ENCODE measurements at places on chromosomes 11 and 22.

GRCh38 chr11:125174686-125175085, 10.1 kb downstream of the PKNOX2 start:
- no peak for DNase-seq

DNA sequence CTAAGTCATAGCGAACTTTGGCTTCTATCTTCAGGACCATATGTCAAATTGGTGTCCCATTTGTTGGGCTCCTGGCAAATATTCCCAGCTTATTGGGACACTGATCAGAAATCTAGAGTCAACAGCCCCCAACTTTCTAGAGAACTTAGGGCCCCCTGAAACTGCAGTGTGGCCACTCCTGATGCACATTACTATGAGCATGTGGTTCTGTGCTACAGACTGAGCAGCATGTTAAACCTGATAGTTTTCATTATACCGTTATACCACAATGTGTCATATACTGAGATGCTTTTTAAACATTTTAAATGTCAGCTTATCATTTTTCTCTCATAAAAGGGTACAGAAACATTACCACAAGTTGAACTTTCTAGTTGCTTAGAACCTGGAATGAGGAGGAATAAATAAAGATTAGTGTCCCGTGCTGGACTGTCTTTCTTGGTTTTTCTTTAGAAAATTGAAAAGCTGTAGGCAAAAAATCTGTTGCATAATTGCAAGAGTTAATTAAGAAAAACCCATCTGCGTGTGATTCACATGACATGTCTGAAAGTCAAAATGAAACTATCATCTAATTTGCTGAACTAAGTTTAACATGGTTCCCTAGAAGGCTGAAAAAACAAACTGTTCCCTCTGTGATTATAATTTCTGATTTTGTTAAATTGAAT, 16.4 kb upstream of the CTSC start:
- no peak for DNase-seq

DNA sequence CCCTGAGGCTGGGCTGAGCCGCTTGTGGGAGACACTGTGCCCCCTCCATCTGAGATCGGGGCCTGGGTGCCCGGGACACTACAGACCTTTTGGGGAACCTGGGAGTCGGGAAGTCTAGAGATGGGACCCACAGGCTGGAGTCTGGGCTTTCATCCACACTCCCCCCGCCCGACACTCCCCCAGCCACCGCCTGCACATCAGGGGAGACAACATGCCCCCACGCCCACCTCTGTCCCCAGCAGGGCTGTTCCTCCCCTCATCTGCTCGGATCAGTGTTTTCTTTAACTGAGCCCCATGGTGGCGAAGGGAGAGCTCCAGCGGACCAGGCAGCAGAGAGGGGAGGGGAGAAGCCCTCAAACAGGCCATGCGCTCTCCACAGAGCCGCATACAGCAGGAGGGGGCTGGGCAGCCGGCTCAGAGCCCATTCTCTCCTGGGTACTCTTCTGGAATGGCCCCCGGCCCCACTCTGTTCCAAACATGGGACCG, 174.7 kb downstream of the IGLL1 start:
- DNase-seq = no peak

DNA sequence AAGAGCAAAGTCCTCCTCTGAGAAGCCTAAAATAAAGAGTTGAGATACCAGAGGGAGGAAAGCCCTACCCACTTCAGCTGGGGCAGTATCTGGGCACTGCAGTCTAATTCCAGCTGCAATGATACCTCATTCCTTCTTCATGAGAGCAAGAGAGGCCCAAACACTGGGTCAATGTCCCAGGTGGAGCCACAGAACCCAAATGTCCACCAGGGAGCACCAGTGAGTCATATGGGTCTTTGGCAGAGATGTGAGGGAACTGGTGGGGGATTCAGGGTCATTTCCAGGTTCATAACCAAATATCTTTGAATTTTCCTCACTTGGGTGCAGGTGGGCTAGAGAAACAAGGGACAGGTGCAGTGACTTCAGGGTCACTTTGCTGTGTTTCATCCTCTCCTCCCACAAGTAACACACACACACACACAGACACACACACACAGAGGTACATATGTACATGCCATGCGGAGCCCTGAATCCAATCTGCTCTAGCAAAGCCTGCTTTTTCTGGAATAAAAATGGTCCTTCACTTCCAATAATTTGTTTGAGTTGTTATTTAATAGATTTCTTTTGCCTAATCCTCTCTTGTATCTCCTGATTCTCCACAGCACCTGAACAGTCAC, 585.4 kb downstream of the SOX6 start:
- peak; percentile 13 for DNase-seq

GRCh38 chr11:94245121-94245520, 59.3 kb upstream of the IZUMO1R start:
- no peak for DNase-seq

DNA sequence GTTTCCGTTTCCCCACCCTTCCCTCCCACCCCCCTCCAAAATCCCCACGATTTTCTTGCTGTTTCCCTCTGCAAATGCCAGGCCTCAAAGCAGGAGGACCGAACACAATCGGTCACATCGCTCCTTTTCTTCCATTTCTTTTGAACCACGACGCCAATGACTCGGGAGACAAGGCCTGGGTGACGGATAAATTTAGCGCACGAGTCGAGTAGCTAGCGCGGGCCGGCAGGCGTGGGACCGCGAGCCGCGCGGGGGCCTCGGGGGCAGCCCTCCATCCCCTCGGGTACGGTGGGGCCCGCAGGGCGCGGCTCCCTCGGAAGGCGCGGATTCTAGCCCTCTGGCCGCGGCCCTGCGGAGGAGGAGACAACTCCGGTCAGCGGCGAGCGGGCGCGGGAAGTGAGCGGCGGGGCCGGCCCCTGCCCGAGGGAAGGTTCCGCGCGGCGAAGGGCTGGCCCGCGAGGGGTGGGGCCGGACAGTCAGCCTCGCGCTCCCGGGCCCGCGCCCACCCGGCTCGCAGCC, 414 bp downstream of the JOSD1 start:
- no peak for DNase-seq

GRCh38 chr11:83706566-83706965, 420.4 kb upstream of the CCDC90B start:
- DNase-seq = no peak

DNA sequence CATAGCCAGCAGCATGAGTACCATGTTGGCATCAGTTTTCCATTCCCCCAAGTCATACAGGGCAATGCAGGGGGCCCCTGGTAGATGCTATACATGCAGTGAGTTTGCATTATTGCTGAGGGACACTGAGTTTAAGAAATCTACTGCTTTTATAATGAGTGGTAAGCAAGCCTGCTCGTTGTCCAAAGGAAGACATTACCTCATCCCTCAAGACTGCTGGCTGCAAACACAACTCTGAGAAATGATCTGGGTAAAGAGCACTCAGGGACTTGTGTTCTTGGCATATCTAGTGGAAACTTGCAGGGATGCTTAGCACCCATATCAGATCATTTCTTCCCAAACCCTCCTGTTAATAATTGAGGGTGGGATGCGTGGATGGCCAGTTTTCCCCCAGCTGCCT, 77.9 kb downstream of the CWC15 start:
- DNase-seq = no peak

DNA sequence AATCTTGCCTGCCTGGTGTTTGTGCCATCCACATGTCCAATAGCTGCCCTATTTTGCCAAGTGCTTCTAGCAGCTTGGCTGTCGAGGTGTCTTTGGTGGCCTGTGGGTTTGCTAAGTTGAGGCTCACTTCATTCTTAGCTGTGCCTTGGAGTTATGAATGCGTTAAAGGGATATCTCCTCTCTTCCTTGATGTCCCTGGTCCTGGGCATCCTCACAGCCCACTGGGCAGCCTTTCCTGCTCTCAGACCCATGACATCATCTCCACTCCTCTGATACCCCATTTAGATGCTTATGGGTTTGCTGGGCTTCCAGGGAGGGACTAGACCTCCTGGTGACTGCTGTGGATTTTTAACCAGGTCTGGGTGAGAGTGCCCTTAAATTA, 1.3 kb downstream of the LDLRAD3 start:
- no peak for DNase-seq

DNA sequence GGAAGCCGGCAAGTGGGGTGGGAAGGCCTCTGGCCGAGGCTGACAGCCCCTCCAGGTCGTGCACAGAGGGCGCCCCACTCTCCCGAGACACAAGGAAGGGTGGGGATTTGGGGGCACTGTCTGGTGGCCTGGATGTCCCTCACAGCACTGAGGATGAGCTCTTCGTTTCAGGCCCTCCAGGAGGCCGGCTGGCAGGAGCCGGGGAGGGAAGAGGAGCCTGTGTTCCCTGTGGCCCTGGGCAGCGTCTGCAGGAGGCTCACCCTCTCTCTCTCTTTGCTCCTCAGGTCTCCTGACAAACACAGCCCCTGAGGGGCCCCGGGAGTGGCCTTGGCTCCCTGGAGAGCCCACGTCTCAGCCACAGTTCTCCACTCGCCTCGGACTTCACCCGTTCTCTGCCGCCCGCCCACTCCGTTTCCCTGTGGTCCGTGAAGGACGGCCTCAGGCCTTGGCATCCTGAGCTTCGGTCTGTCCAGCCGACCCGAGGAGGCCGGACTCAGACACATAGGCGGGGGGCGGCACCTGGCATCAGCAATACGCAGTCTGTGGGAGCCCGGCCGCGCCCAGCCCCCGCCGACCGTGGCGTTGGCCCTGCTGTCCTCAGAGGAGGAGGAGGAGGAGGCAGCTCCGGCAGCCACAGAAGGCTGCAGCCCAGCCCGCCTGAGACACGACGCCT, 1078.0 kb downstream of the BRD1 start:
- no peak for DNase-seq

DNA sequence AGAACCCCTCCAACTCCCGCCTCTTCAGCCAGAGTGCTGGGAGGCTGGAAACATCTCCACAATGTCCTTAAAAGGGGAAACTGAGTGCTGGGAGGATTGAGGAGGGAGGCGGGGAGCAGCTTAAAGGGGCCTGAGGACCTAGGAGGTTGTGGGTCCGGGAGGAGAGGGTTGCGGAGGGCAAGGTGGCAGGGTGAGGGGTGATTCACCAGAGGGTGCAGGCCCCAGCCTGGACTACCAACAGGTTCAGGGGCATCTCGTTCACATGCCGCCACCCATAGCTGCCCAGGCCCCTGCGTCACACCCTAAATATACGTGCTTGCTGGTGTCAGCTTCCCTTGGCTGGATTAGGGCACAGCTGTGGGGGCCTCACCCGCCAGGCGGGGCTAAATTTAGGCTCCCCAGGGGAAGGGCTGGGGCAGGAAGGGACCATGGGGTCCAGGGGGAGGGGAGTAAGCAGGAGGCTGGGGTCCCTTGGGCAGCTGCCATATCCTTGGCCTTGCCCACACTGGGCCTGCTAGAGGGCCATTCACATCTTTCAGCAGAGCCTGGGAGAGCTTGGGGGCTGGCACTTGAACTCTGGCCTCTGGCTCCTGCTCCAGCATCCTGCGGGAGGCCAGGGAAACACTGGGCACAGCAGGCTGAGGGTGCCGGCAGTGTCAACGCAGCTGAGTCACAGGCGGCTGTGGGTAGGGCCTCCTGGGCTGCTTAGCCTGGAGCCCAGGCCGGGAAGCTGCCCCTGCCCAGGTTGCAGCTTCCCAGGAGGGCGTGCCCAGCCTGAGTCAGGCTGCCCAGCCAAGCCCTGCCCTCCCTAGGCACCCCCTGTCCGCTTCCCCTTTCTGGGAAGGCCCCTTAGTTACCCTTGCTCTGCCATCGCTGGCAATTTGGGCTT, 1.3 kb downstream of the EHBP1L1 start:
- no peak for DNase-seq
